Lower leg skin (tissue), 4 donors: ENCODE measurements at places on chromosomes 6 and 20.

DNA sequence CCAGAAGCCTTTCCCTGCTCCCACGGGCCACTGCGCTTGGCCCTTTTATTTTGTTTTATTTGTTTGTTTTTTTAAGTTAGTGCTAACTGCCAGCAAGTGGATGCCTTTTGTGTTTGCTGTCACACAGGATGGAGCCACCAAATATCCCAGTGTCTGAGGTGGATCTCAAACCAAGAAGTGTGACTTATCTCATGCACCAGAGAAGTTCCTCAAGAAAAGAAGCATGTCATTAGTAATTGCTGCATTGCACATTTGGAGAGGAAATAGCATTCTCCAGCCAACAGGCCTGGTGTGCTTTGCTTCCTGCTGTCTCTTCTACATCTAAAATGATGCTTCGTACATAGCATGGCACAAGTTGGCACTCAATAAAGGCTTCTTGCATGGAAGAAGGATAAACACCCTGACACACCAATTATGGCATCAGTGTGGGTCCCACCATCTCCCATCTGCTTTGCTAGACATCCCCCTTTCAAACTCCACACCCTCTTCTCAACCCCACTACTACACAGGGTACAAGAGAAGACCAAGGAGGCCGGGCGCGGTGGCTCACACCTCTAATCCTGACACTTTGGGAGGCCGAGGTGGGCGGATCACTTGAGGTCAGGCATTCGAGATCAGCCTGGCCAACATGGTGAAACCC, 1.9 kb upstream of the ATP9A start:
- no peak for DNase-seq

GRCh38 chr6:113437566-113437965, 419.6 kb upstream of the MARCKS start:
- DNase-seq = no peak

GRCh38 chr6:32867022-32867477, 13.1 kb downstream of the PSMB9 start:
- no peak for DNase-seq

DNA sequence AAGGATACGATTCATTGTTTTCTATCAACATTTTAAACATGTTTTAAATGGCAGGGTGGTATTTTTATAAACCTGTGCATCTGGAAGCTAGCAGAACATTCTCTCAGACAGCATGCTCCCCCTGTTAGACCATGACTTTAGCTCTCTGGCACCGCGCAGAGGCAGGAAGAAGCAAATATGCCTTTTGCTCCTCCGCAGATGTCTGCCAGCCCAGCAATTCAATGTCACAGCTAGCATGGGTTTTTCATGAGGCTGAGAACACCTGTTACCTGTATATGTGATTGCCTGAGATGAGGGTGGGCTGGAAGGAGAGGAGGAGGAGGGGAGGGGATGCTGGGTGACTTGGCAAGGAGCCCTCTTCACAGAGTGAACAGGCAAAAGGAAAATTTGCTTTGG, 6.7 kb downstream of the MTCH1 start:
- no peak for DNase-seq

DNA sequence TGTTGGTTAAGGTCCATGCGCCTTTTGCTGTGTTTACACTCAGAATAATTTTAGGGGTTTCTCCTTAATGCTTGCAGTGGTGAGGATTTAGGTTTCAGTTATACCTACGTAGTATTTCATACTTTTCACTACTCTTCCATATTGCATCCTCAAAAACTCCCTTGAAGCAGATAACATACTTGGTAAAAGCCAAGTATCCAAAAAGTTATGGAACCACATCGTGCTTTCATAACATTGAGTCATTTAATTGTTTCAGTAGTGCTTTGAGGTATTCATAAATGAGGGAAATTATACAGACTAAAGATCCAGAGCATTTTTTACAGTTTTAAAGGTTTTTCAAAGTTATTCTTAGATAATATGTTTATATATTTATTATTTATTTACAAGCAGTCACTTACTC, 4.0 kb upstream of the ATXN1 start:
- DNase-seq = no peak

GRCh38 chr20:61879303-61879620, 186.4 kb downstream of the TAF4 start:
- DNase-seq = no peak

DNA sequence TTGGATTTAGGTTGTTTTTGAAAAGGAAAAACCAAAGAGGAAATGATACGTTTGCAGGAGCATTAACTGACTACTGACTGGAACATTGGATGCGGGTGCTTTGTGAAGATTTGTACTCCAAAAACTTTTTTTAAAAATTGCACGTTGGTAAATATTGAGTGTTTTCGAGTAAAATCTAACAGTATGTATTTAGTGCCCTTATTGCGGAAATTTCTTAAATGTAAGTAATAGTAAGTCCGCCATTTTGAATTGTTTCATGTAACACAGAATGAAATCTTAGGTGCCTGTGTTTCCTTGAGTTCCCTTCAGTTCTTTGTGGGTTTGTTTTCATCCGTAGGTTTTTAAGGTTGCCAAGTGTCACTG, 15.2 kb upstream of the LIN28B start:
- DNase-seq = no peak

GRCh38 chr6:124200661-124201060, 397.0 kb downstream of the NKAIN2 start:
- no peak for DNase-seq

DNA sequence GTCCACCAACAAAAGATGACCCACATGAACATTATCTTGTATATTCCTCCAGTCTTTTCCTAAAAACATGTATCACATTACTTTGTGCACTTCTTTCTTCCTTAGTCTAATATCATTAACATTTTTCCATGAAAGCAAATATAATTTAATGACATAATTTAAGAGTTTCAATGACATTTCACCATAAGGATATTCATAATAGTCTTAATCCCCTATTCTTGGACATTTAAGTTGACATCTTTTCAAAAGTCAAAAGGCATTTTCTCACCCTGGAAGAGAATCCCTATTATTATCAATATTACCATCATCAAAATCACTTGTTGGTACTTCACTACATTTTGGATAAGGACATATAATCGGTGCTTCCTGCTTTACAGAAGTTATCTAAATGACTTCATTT, 31.3 kb downstream of the EPHA7 start:
- no peak for DNase-seq

DNA sequence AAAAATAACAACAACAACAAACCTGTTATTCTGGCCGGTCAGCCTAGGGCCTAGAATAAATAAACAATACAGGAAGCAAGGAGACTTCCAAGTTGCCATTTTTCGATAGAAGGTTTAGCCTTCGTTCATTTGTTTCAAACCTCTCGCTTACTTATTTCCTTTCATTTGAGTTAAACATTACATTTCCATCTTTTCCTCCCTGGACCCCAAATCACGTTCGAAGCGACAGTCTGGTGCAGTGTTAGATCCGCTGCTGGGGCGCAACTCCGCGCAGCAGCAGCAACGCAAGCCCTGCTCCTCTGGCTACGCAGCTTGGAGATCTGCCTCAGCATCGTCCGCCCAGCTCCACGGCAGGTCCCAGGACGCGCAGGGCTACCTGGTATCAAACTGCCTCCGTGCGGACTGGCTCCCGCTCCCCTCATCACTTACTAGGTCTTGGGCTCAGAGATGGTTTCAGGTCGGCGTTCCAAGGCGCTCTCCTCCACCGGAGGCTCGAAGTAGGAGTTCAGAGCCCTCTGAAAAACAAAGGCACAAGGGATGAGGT, 530 bp downstream of the TDP2 start:
- DNase-seq = peak; percentile 89

- DNase-seq = no peak
Observed at GRCh38 chr6:43274916-43275597, 23.0 kb upstream of the SLC22A7 start.

DNA sequence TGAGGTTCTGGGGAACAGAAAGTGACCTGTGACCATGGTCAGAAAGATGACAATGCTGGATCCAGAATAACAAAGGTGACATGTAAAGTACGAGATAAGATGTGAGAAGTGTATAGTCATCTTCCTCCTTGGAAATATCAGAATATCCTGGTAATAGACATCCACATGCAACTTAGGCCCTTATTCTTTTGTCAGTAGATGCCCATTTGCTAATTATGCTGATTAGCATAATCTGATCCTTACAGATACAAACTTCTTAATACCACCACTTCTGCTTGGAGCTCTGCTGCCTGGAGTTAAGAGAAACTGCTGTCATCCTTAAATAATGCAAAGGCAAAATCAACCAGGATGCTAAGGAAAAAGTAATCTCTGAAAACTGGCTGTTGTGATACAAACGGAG, 91.3 kb downstream of the KIF16B start:
- DNase-seq = no peak

DNA sequence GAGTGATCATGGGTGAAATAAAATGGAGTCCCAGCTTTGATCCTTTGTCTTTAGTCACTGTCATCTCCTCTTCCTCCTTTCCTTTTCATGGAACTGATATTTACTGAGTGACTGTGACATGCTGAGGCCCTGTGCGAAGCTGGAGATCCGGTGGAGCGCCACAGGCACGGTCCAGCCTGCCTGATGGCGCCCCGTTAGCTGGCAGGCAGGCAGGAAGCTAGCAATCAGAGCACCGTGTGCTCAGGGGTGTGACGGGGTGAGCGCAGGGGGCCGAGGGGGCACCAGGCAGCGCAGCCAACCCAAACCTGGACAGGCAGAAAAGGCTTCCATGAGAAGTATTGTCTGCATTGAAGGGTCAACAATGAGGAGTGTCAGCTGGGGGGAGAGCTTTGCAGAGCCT, 100.2 kb upstream of the AKAP12 start:
- no peak for DNase-seq

- no peak for DNase-seq
Observed at GRCh38 chr6:167664678-167665660, 161.7 kb upstream of the AFDN start.

GRCh38 chr6:169229615-169230321, 23.9 kb downstream of the THBS2 start:
- DNase-seq = peak; percentile 33

- DNase-seq = no peak
Observed at GRCh38 chr20:58352468-58352867, 36.6 kb upstream of the VAPB start.

GRCh38 chr6:21157186-21157929, 436.2 kb upstream of the SOX4 start:
- no peak for DNase-seq

DNA sequence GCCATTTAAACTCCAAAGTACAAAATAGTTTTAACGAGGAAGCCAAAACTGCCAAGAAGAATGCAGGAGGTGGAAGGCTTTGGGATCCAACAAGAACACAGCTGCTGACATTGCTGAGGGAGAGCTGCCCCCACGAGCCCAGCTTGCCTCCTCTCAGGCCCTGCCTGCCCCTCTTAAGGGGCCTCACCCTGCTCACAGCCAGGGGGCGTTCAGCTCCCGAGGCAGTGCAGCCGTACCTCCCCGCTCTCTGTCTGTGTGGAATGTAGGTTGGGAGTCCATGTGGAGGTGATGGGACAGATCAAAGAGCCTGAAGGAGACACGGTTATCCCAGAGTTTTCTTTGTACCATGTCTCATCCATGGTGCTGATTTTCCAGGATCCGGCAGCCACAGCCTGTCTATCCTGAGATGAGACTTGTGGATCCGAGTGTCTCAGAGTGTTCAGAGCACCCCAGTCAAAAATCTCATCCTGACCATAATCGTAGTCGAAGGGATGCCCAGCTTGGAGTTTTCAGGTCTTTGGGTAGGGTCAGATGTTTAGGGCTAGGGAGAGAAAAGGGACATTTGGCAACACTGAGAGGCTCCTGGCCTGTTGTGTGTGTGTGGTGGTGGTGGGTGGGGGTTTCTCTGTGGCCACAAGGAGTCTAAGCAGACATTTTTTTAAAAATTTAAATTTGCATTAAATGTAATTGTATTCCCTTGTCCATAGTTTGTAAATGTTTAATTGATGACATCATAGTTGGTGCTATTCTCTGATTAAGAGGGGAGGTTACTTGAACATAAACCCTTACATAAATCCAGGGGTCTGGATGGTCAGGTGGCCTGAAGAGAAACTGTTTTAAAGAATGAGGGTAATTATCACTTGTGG, 111.4 kb upstream of the CLDN20 start:
- DNase-seq = no peak

GRCh38 chr20:41910558-41910957, 292.4 kb upstream of the CHD6 start:
- DNase-seq = no peak
